ENCODE measurements at places on chromosomes 12 and 14. TPM values are rescaled to one million over a fixed set of nuclear protein-coding genes. Genes with fewer than 3 reads are reported as not detected.

DNA sequence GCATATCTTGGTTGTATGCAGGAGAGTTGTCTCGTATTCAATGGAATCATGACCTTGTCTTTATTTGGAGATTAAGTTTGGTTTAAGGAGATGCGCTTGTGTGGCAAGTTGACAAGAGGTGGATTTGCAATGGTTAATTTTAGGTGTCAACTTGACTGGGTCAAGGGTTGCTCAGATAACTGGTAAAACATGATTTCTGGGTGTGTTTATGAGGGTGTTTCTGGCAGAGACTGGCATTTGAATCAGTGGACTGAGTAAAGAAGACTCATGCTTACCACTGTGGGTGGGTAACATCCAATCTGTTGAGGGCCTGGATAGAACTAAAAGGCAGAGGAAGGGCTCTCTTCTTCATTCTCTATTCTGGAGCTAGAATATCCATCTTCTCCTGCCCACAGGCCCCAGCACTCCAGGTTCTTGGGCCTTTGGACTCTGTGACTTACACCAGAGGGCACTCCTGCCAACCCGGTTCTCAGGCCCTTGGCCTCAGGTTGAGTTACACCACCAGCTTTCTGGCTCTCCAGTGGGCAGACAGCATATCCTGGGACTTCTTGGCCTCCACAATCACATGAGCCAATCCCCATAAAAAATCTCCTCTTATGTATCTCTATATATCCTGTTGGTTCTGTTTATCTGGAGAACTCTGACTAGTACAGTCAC, 141.5 kb upstream of the ARID2 start:
- DNase-seq: no peak

DNA sequence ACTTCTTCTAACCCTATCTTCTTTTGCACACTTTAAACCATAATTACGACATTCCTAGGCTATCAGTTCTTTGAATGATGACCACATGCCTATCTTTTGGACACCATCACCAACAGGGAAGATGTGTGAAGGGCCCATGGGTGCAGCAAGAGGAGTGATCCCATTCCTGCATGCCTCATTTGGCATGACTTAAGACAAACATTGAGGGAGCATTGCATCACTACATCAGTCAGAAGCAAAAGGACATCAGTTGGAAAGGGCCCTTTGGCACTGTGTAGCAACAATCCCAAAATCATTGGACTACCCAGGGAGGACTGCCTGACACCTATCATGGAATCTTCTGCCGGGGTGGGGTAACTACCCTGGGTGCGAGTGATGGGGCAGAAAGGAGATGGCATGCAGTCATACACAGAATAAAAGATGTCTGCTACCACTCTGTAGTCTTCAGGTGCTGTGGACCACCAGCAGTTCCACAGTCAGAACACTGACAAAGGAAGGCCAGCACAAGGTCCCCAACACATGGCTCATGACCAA, 10.7 kb upstream of the TMBIM6 start:
- no peak for DNase-seq

DNA sequence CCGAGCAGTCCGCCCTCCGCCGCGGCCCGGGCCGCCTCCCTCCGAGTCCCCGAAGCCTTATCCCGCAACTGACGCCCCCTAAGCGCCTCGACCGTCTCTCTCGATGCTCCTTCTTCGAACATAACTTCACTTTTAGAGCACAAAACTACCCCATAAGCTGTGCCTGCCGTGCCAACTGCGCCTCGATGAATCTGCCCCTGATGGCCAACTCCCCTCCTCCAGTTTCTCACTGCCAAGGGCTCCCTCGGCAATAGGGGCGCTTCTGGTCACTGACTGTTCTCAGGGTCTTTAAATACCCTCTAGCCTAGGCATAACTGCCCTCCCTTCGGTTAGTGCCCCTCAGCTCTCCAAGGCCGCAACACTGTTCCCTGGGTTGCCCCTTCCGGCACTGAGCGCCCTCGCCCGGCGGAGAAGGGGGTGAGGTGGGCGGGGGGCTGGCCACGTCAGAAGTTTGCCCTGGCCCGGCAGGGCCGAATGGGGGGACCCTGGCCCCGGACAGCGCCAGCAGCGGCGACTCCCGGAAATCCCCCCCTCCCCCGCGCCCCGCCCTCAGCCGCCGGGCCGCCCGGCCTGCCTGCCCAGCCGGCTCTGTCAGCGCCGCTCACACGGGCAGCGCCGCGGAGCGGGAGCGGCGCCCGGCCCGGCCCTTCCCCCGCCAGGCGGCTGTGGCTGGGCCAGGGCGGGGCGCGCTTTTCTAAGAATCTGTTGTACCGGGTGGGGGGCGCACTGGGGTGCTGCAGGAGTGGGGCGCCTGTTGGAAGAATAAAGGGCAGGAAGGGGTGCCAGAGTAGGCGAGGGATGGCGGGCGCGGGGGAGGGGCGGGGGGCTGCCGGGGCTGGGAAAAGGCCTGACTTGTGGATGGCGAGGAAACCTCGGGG, 10.6 kb downstream of the RARG start:
- no peak for DNase-seq

GRCh38 chr12:42846782-42847181, 257.2 kb upstream of the PRICKLE1 start:
- DNase-seq: no peak

GRCh38 chr12:3135522-3136461, 58.6 kb downstream of the TSPAN9 start:
- peak; percentile 13 for DNase-seq

GRCh38 chr12:12069821-12070548, 754 bp upstream of the BCL2L14 start:
- DNase-seq: no peak

GRCh38 chr12:13187399-13187798, 9.1 kb upstream of the EMP1 start:
- no peak for DNase-seq

GRCh38 chr12:70052931-70053497, 190.2 kb upstream of the CNOT2 start:
- no peak for DNase-seq

GRCh38 chr12:98213556-98213955, 301.8 kb upstream of the TMPO start:
- DNase-seq: no peak

GRCh38 chr12:107884769-107885694, 110.5 kb downstream of the ASCL4 start:
- no peak for DNase-seq

GRCh38 chr12:70002097-70002911, 177.3 kb downstream of the MYRFL start:
- no peak for DNase-seq

- DNase-seq: no peak
Observed at GRCh38 chr12:29858270-29858786, 74.6 kb upstream of the TMTC1 start.

GRCh38 chr12:66409195-66409871, 107.0 kb downstream of the HELB start:
- peak; percentile 24 for DNase-seq

- DNase-seq: no peak
Observed at GRCh38 chr12:94671917-94672316, 21.6 kb upstream of the TMCC3 start.

DNA sequence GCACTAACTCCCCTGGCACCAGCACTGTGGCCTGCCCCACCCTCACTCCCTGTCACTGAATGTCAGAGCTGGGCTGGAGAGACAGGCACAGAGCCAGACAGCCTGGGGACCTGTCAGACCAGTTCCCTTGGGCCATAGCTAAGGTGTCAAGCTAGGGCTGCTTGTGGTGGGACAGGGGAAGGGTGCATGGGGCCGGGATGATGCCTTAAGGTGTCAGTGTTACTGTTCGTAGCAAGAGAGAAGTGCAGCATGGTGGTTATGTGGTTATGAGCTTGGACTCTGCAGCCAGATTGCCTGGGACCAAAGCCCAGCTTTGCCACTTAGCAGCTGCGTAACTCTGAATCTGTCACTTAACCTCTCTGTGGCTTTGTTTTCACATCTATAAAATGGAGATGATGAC, 3.8 kb downstream of the RAPGEF3 start:
- no peak for DNase-seq

DNA sequence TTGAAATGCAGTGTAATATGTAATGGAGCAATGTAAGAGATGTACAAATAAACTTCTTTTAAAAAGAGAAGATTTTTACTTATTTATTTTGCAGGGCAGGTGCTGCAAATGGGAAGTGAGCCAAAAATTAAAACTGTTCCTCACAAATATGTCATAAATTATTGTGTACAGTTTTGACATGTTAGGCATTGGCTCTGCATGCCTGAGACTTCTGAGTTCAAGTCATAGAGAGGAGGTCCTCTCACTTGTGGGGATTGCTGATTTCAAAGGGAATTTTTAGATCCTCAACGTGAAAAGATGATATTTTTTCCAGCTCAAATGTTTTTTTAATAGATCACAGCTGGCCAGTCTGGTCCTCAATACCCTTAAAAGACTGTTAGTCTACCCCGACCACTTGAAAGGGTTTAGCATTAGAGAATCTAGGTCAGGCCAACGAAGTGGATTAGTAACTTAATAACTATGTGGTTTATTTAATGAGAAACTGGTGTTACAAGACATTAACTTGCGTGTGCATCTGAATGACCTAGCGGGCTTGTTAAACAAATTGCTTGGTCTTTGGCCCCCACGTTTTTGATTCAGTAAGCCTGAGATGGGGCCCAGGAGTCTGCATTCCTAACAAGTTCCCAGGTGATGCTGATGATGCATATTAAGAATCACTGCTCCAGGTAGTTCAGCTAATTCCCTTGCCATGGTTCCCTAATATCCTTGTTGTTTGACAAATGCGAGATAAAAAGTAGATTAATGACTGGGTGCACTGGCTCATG, 30.9 kb upstream of the WDR89 start:
- no peak for DNase-seq

The KRT80 gene
- total RNA-seq: not detected

The TMTC1 gene
- 0.40 TPM for total RNA-seq

The BMP4 gene
- total RNA-seq: not detected

The DTX1 gene
- 20.7 TPM for total RNA-seq

The PLD4 gene
- total RNA-seq: 1.1 TPM

The AVPR1A gene
- total RNA-seq: 0.07 TPM

The NAV3 gene
- 0.08 TPM for total RNA-seq

The JAG2 gene
- 1.2 TPM for total RNA-seq
